GM13977 (cell line): ENCODE measurements at places on chromosomes 4 and X.
A peak's percentile ranks its signal among the peaks of the same experiment; 100 is the strongest.

- peak; percentile 9 for DNase-seq
These were observed 27.4 kb downstream of the HMGN5 start for GRCh38 chrX:81174286-81174685.

DNA sequence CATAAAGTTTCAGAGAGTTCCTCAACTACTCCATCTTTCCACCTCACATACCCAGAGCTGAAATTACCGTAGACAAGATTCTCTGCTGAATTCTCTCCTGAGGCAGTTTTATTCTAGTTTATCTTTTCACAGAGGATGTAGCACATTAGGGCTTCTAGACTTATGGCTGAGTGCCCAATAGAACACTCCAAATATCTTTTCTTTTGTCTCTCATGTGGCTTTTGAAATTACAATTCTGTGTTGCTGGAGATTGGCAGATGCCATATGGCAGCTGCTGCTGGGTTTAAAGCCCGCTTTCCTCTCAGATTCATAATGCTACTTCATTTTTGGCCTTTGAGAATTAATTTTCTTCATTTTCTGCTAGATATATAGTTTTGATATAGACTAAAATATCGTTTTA lies 107.6 kb upstream of the BANK1 start:
- no peak for DNase-seq

DNA sequence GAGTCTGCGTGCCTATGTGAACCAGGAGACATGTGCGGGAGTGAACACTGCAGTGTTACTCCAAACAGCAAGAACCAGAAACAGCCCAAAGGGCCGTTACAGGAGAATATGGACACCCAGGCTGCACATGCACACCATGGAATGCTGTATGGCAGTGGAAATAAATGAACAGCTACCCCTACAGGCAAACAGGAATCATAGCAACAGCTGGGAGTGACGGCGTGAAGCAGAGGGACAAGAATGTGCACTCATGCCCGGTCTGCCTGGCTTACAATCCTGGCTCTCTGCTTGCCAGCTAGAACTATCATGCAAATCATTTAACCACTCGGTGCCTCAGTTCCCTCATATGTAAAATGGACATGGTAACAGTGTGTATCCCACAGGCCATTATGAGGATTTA lies 16.6 kb downstream of the GPKOW start:
- no peak for DNase-seq

GRCh38 chr4:1716065-1716945 lies 4.2 kb upstream of the SLBP start:
- DNase-seq: peak; percentile 13

GRCh38 chr4:16663732-16664131 lies 234.7 kb downstream of the LDB2 start:
- DNase-seq: no peak

DNA sequence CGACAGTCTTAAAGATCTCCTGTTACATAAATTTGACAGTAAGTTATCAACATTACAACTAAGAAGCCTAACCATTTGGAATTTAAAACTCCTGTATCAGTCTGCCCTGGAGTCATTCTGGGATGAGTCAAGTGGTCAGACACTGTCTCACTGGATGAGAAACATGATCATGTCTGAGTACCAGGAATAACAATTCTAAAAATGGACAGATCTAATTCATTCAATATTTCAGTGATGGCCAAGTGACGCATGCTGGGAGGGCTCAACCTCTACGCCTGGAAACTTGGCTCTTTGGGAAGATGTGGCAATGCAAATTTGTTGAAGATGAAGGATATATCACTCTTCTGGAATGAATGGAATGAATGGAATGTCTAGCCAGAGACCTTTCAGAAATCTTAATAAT lies 1427.2 kb downstream of the STIM2 start:
- DNase-seq: no peak

DNA sequence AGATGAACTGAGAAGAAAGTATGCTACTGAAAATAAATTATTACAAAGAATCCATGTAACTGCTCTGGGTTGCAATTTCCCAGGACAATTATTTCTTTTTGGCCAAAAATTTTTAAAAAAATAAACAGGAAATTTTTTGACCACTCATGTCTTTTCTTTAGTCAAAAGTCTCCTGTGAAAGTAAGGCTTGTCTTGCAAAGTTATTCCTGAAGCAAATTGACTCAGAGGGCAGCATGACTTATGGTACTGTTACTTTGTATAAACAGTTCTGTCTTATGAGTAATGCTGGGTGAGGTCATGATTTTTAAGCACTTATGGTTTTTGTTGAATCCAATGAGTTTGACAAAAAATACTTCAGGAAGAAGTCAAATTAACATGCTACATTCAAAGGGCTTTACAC lies 292.8 kb upstream of the ARSJ start:
- DNase-seq: no peak

DNA sequence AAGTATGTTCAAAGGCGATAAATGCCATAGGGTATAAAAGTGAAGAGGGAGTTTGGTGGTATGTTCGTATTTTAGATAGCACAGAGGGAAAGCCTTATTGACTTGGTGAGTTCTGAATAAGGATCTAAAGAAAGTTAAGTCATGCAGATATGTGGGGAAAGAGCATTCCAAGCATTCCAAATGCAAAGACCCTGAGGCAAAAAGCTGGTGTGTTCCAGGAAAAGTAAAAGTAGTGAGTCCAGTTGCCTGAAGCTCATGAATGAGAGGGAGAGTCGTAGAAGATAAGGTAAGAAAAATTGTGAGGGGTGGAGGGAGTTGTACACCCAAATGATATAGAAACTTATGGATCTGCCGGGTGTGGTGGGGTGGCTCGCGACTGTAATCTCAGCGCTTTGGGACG lies 426.7 kb downstream of the RPA4 start:
- no peak for DNase-seq

GRCh38 chrX:49845701-49846403 lies 16.7 kb downstream of the PAGE4 start:
- DNase-seq: no peak

- DNase-seq: no peak
These were observed 276.3 kb upstream of the AGA start for GRCh38 chr4:177718514-177718913.

DNA sequence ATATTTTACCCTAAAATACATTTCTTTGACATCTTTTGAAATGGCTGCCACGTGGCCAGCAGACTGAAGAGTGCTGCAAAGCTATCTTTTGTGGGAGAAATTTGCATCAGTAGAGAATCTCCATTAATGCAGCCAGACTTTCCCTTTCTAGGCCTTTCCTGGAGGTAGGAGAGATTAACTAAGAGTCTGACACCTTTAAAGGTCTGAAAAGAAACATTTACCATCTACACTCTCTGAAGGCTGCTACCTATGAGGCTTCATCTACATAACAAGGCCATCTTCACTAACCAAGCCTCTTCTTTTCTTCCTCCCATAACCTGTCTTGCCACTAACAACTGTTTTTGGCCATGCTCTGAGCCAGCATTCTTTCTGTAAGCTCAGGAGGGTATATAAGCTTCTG lies 17.8 kb upstream of the SPRY1 start:
- no peak for DNase-seq

GRCh38 chr4:60579335-60579734 lies 620.8 kb upstream of the ADGRL3 start:
- DNase-seq: no peak

DNA sequence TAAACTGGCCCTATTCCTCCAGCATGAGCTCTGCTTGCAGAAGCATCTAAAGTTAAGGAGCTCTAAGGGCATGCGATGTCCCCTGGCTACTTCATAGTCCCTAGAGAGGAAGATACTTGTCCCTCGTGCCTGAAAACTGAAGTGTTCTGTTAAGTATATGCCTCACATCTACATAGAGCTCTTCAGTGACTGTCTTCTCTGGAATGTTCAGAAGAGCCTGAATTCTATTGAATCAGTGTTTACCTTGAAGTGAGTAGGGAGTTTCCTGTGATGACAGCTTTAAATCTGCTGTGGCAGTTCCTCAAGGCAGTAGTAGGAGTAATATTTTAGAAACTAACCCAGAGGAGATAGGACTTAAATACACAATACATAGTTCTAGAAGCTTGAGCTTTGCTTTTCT lies 111.2 kb downstream of the ZNF518B start:
- DNase-seq: no peak

- DNase-seq: no peak
These were observed 34.1 kb downstream of the PRKG2 start for GRCh38 chr4:81180916-81181315.

GRCh38 chr4:81828991-81829390 lies 357.3 kb upstream of the RASGEF1B start:
- DNase-seq: no peak

- no peak for DNase-seq
These were observed 179.7 kb upstream of the TET2 start for GRCh38 chr4:104967034-104967401.

DNA sequence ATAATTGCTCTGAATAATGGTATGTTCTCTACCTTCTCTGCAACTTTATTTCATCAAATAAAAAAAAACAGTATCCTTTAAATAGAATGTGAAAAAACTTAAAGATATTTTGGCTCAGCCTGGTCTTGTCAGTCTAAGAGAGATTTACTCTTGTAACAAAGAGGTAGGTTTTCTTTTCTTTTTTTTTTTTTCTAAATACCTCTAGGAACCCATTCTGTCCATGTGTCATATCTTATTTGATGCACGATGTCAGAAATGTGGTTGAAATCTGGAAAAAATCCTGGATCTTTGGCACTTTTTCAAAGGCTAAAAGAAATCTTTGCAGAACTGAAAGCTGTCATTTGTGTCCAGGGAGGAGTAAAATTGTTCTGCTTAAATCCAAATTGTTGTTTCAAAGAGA lies 17.3 kb upstream of the FGF5 start:
- DNase-seq: no peak
